ENCODE measurements at places on chromosomes 2 and 18.

DNA sequence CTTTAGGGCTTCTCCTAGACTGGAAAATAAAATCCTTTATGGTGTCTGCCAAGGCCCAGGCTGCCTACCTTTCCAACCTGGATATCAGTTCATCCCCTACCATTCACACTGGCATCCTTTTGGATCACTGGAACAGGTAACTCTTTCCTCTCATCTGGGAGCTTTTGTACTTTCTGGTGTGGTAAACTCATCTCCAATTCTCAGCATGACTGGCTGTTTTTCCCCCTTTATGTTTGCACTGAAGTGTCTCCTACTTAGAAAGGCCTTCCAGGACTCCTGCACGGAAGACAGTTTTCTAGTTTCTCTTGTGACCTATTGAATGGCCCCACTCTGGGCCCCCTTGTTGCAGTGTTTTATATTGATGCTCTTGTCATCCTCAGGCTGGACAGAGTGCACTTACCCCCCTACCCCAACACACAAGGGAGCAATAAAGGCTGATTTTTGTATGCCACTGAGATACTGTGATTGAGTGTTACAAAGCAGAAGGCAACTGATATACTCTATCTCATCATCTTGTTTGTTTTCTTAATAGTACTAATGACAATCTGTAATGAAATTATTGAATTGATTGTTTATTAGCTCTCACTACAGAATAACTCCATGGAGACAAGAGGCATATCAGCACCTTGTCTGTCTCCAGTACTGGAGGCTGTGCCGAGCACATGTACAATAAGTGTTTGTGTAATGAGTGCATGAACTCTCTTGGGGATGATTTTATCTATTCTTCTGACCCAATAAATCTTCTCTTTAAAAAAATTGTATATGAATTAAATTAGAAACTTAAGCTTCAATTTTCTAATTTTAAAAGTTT is 129.9 kb downstream of the PIEZO2 start:
- no peak for DNase-seq

GRCh38 chr2:172677363-172677762 is 58.3 kb upstream of the RAPGEF4 start:
- no peak for DNase-seq

- no peak for DNase-seq
These were observed 193.5 kb downstream of the PRKCE start for GRCh38 chr2:45844796-45845457.

GRCh38 chr2:120161190-120161589 is 62.0 kb downstream of the TMEM185B start:
- DNase-seq, result no peak

- no peak for DNase-seq
These were observed 70.6 kb upstream of the ASAP2 start for GRCh38 chr2:9135822-9136558.

GRCh38 chr2:48250943-48251342 is 279.0 kb upstream of the STON1 start:
- DNase-seq, result no peak

DNA sequence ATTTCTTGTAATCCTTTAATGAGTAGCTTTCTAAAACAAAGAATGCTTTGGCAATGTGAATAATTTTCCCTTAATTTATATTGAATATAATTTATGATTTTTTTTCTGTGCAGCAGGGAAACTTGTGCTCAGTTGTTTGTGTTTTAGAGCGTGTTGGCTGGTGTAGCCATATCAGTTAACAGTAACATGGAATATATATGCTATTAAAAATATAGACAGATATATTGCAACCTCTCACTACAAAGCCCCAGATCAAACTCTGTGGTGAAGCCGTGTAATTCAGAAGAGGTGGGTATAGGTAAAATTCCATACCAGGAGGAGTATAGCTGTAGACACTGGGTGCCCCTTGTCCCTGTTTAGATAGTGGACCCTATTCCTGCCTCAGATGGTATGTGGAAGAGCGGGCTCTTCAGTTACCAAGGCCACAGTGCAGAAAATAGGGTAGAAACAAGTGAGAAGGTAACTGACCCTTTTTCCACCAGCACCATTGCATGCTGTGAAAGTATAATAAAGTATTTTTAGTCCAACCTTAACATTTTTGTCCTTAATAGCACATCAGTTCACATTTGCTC is 18.1 kb upstream of the RASGRP3 start:
- no peak for DNase-seq

DNA sequence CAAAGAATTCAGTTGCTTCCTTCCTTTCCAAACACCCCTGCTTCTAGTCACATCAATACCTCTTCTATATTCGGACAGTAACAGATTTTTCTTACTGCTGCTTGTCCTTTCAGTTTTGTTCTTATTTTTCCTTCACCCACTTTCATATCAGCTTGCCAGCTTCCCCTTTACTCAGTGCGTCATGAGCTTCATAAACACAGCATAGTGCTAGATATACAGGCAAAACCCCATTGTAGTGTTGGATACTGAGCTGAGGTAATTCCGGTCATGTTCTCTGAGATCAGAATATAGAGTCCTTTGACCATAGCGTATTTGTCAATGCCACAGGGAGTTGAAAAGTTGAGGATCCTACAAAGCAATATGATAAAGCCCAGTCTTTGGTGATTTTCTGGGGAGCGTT is 2.4 kb downstream of the FARP2 start:
- DNase-seq, result no peak

- DNase-seq, result no peak
These were observed 54.0 kb downstream of the MFSD6 start for GRCh38 chr2:190462181-190462580.
